Stomach (tissue), 19 donors: ENCODE measurements at places on chromosomes 11 and 22. TPM values are rescaled to one million over a fixed set of nuclear protein-coding genes. Genes with fewer than 3 reads are reported as not detected.

DNA sequence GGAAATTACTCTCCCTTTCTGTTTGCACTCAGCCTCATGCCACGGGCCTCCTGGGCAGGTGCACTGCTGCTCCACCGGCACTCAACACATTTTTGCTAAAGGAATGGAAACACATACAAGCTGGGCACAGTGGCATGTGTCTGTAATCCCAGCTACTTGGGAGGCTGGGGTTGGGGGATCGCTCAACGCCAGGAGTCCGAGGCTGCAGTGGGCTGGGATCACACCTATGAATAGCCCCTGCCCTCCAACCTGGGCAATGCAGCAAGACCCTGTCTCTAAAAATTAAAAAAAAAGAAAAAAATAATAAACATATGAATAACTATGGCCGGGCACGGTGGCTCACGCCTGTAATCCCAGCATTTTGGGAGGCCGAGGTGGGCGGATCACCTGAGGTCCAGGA, 30.6 kb downstream of the RRP7A start:
- H3K4me3 ChIP-seq, result no peak overlapping the region
- no peak for DNase-seq
- no peaks in the 10 kb centered on the region for H3K4me1 ChIP-seq
- no peak overlapping the region for H3K27ac ChIP-seq
- H3K36me3 ChIP-seq, result no peaks in the 10 kb centered on the region

DNA sequence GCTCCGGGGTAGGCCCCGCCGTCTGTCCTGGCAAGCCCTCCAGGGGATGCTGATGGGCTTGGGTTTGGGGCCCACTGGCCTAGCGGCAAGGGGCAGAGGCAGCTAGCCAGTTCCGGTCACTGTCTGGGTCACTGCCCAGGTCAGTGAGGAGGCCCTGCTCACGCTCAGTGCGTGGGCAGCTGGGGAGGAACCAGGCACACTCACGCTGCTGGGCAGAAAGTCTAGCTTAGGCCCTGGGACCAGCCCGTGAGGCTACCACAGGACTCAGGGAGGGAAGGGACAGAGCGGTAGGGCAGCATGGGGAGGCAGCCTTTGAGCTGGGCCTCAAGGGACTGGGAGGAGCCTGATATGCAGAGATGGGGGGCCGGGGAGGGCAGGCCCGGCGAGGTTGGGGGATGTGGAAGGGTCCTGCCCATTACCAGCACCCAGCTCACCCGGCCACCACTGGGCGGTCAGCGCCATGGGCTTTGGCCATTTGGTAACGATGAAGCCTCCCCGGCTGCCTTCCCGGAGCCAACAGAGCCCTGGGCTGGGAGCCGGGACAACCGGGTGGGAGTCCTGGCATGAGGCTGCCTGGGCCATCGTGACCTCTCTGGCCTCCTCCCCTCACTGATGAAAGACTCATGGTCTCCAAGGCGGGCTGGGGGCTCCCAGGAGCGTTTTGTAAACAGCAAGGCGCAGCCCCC, 14.2 kb downstream of the SHISAL1 start:
- DNase-seq, result no peak
- no peak overlapping the region for H3K27ac ChIP-seq
- H3K36me3 ChIP-seq, result no peaks in the 10 kb centered on the region
- H3K4me1 ChIP-seq, result no peaks in the 10 kb centered on the region
- H3K27me3 ChIP-seq, result peaks cover 24% of the 10 kb centered on the region

DNA sequence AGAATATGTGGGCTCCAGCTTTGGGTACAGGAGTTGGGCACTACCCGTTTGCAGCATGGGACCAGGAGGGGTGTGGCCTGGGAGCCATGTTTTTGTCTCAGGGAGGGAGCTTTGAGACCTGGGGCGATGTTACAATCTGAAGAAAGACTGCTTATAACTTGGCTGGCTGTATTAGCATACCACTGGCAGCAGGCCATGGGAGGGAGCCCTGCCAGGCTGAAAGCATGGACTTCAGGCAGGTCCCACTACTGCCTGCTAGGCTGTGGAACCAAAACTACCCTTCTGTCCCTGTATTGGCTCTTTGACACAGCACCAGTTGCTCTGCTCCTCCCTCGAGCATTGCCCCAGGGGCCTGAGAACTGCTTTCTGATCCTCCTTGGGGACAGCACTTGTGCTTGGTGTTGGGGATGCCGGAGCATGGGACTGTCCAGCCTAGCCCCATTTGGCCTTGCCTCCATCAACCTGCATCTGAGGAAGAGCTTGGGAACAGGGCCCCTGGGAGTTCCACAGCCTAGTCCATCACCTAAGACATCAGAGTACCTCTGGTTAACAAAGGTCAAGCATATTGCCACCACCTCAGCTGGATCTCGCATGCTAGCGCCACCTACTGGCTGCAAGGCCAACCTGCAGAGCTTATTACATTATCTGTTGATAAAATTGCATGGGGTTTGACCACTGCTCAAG, 217.4 kb downstream of the SBF2 start:
- H3K4me3 ChIP-seq, result no peak overlapping the region
- no peaks in the 10 kb centered on the region for H3K4me1 ChIP-seq
- no peaks in the 10 kb centered on the region for H3K36me3 ChIP-seq
- H3K27me3 ChIP-seq, result no peaks in the 10 kb centered on the region

Gene APLNR
- 1.1 TPM for polyA plus RNA-seq

DNA sequence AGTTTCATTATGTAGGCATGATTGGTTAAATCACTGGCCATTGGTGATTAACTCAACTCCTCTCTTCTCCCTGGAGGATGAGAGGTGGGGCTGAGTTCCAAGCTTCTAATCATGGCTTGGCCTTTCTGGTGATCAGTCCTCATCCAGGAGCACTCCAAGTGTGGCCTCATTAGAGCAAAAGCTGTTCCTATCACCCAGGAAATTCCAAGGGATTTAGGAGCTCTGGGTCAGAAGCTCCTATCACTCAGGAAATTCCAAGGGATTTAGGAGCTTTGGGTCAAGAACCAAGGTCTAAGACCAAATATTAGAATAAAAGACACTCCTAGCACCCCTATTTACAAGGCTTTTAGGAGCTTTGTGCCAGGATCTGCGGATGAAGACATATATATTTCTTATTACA, 168.0 kb upstream of the BDNF start:
- no peak overlapping the region for H3K4me3 ChIP-seq
- no peak for DNase-seq
- H3K4me1 ChIP-seq, result no peaks in the 10 kb centered on the region
- no peaks in the 10 kb centered on the region for H3K36me3 ChIP-seq
- H3K27me3 ChIP-seq, result no peaks in the 10 kb centered on the region
- H3K27ac ChIP-seq, result no peak overlapping the region

Gene RIC3
- polyA plus RNA-seq, result 13.1 TPM

DNA sequence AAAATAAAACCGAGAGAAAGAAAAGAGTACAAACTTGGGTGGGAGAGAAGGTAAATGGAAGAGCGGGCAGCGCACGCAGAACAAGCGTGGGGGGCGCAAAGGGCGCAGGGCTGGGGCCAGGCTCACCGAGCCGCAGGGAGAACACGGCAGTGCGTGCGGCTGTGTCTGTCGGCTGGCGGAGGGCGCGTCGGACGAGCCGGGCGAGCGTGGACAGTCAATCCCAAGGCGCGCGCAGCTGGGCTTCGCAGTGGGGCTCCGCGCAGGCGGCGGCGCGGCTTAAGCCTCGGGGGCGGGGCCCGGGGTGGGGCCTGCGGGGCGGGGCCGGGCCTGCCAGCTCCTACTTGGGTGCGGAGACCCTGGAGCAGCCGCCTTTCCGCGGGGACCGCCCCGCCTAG, at the start of gene UCP2:
Gene UCP2, minus strand, starts transcription at position 249 of the 395 bp plus-strand sequence. CDS start 4,465 bp downstream, outside the sequence.
- no peaks in the 10 kb centered on the region for H3K27me3 ChIP-seq
- peak within 1 kb of the TSS; percentile 64 for H3K4me3 ChIP-seq
- peaks cover 26% of the 10 kb centered on the region for H3K4me1 ChIP-seq
- peak; percentile 94 for DNase-seq
- H3K27ac ChIP-seq, result peak within 1 kb of the TSS; percentile 96

Gene KCNQ1
- polyA plus RNA-seq, result 55.8 TPM

DNA sequence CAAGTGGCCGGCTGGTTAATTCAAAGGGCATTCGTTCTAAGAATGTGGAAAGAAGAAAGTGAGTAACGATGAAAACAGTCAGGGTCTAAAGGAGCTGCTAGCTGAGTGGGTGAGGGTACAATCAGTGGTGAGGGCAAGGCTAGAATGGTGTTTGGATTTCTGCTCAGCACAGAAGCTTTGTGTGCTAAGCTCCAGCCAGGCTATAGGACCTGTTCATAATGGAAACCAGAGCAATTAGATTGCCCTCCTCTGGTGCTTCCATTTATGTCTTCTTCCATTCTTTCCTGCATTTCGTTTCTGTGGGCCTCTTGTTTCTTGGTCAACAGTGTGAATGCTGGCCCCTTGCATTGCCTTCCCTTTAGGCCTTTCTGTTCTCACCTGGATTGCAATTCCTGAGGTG, 572.9 kb upstream of the CHORDC1 start:
- H3K36me3 ChIP-seq, result no peaks in the 10 kb centered on the region
- no peaks in the 10 kb centered on the region for H3K4me1 ChIP-seq
- DNase-seq, result no peak

Gene FGF19
- not detected for polyA plus RNA-seq

- H3K4me3 ChIP-seq, result no peak overlapping the region
- no peak for DNase-seq
- no peaks in the 10 kb centered on the region for H3K27me3 ChIP-seq
- H3K36me3 ChIP-seq, result no peaks in the 10 kb centered on the region
- H3K4me1 ChIP-seq, result peaks cover 18% of the 10 kb centered on the region
These were observed 2.5 kb upstream of the INPP5J start for GRCh38 chr22:31120230-31120629.

DNA sequence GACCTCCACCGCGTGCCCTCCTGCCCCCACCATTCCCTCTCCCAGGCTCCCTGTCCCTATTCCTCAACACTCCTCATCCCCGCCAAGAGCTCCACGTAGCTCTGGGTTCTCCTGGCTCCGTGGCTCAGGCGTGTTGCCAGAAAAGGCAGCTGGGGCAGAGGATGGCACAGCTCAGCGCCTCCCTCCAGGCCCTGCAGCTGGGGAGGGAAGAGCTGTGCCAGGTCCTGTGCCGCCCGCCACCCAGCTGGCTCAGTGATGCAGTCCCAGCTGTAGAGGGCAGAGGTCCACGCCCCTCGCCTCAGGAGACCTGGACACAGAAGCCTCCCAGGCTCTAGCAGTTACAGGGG, 4.2 kb downstream of the ARHGAP1 start:
- peaks cover 36% of the 10 kb centered on the region for H3K4me1 ChIP-seq
- H3K27me3 ChIP-seq, result no peaks in the 10 kb centered on the region
- DNase-seq, result no peak
- peak overlapping the region; percentile 92 for H3K27ac ChIP-seq

DNA sequence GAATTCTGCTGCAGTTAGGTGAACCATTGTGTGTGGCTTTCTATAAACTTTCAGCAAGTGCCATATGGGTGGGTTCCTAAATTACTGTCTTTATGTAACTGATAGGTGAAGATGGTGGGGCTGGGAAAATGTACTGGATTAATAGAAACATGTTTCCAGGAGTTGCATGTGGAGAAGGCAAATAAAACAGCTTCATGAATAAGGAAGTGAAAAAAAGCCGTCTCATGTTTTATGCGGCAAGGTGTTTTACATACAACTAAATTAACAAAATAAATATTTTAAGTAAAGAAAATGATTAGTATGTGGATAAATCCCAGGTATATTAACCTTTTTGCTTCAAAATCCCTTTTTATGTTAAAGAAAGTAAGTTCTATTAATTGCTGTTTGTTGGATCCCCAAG, 67.2 kb downstream of the EXT2 start:
- H3K27me3 ChIP-seq, result no peaks in the 10 kb centered on the region
- no peak for DNase-seq
- H3K27ac ChIP-seq, result no peak overlapping the region
- H3K4me3 ChIP-seq, result no peak overlapping the region
- peaks cover 6% of the 10 kb centered on the region for H3K36me3 ChIP-seq

- peaks cover 42% of the 10 kb centered on the region for H3K4me1 ChIP-seq
- no peak overlapping the region for H3K27ac ChIP-seq
- DNase-seq, result no peak
- H3K27me3 ChIP-seq, result no peaks in the 10 kb centered on the region
- H3K36me3 ChIP-seq, result peaks cover 49% of the 10 kb centered on the region
These were observed 58.4 kb upstream of the BID start for GRCh38 chr22:17832665-17833064.

- DNase-seq, result no peak
- H3K36me3 ChIP-seq, result no peaks in the 10 kb centered on the region
- peak overlapping the region; percentile 67 for H3K4me3 ChIP-seq
These were observed 13.6 kb downstream of the KCNJ5 start for GRCh38 chr11:128904656-128905344.

Gene OR52B2
- polyA plus RNA-seq, result not detected

GRCh38 chr11:45067966-45068365, 78.5 kb upstream of the PRDM11 start:
- H3K27me3 ChIP-seq, result no peaks in the 10 kb centered on the region
- H3K36me3 ChIP-seq, result no peaks in the 10 kb centered on the region
- H3K4me1 ChIP-seq, result no peaks in the 10 kb centered on the region
- H3K4me3 ChIP-seq, result no peak overlapping the region

Gene POU2F3
- polyA plus RNA-seq, result 0.75 TPM

- H3K27me3 ChIP-seq, result no peaks in the 10 kb centered on the region
- H3K4me1 ChIP-seq, result peaks cover 38% of the 10 kb centered on the region
- no peak for DNase-seq
- no peak overlapping the region for H3K4me3 ChIP-seq
- no peaks in the 10 kb centered on the region for H3K36me3 ChIP-seq
- peak overlapping the region; percentile 31 for H3K27ac ChIP-seq
These were observed 31.8 kb downstream of the TXN2 start for GRCh38 chr22:36449596-36450175.

Gene ATP5MG
- 312 TPM for polyA plus RNA-seq

GRCh38 chr11:73189315-73189714, 28.8 kb upstream of the P2RY2 start:
- H3K27me3 ChIP-seq, result peaks cover 10% of the 10 kb centered on the region
- peak; percentile 29 for DNase-seq
- H3K27ac ChIP-seq, result peak overlapping the region; percentile 26

GRCh38 chr11:35167426-35167954, 28.5 kb downstream of the CD44 start:
- H3K4me3 ChIP-seq, result no peak overlapping the region
- no peaks in the 10 kb centered on the region for H3K36me3 ChIP-seq
- H3K27me3 ChIP-seq, result no peaks in the 10 kb centered on the region
- peak overlapping the region; percentile 87 for H3K27ac ChIP-seq
- peaks cover 88% of the 10 kb centered on the region for H3K4me1 ChIP-seq
- DNase-seq, result no peak

DNA sequence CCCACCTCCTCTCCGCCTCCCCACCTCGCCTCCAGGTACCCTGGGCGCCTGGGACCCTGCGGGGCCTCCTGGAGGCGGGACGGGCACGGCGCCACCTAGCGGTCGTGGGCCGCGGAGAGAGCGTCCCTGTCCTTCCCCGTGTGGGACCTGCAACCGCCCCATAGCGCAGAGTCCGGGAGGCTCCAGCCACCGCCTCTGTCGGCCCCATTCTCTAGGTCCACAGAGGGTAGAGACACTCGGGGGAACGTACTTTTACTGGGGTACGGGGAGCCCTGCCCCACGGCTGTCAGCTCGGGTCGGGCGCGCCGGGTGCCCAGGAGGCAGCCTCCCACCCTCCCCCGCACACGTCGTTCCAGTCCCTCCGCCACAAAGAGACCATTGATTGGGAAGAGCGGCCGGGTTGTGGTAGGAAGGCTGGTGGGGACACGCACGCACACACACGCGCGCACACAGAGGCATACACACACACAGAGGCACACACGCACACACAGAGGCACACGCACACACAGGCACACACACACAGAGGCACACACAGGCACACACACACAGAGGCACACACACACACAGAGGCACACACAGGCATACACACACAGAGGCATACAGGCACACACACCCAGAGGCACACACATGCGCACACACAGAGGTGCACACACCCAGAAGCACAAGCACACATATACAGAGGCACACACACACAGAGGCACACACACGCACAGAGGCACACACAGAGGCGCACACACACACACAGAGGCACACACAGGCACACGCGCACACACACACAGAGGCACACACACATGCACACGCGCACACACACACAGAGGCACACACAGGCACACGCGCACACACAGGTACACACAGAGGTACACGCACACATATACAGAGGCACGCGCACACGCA, 12.6 kb upstream of the NECTIN1 start:
- peaks cover 31% of the 10 kb centered on the region for H3K27me3 ChIP-seq
- no peaks in the 10 kb centered on the region for H3K36me3 ChIP-seq
- DNase-seq, result peak; percentile 69
- H3K4me3 ChIP-seq, result peak overlapping the region; percentile 11
